Lower lobe of right lung (tissue), 2 donors: ENCODE measurements at places on chromosomes 6 and 20. TPM values are rescaled to one million over a fixed set of nuclear protein-coding genes. Genes with fewer than 3 reads are reported as not detected.

The SSTR4 gene
- total RNA-seq, result 0.35 TPM

DNA sequence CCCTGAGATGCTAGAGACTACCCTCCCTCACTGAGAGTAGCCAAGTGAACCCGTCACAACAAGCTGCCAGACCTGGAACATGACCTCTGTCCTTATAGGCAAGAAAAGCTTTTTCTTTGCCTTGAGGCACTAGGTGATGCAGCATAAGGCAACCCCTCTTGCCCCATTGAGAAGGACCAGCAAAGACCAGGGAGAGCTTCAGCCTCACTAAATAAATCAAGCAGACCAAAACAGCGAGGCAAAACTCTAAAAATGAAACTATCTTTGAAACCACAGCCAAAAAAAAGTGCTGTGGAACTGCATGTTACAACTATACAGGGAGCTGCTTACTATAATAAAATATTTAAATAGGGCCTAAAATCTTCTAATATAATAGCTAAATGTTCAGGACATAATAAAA, 62.6 kb upstream of the FAM83B start:
- no peak for DNase-seq

GRCh38 chr6:41595166-41595565, 43.1 kb upstream of the MDFI start:
- DNase-seq, result no peak

- no peak for DNase-seq
Measured at GRCh38 chr20:40863355-40863919, 165.2 kb upstream of the TOP1 start.
